Daoy (cell line): ENCODE measurements at places on chromosomes 6 and 20. TPM values are rescaled to one million over a fixed set of nuclear protein-coding genes. Genes with fewer than 3 reads are reported as not detected.

DNA sequence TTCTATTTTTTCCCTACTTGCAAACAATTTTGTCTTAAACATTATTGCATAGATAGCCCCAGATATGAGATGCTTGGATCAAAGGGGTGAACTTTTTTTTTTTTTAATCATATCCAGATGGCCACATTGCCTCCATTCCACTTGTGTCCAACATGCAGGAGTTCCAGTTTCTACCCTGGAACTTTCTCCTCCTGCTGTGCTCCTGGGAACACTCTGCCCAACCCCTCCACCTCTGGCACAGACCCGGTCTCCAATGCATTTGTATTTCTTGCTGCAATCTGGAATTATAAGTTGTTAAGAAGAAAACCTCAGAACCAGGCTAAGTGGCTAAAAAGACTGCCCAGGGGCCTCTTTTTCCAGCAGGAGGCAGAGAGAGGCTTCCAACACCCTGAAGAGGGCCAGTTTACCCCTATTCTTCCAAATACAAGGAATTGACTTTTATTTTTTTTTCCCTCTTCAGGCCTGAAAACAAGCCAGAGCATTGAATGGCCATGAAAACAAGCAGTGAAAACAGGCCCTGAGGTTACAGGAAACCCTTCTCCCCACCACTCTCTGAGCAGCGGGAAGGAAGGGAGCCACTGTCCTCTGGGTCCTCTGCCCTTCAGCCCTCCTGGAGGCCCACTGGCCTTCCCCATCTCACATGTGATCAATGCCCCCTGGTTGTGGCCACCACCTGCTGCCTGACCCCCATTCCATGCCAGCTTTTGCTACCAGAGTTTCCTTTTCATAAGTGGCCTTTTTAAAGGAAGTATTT lies 44.3 kb downstream of the PDYN start:
- DNase-seq, result no peak

CST1 gene
- total RNA-seq, result not detected in 2 replicates

GRCh38 chr6:149203509-149203908 lies 114.0 kb upstream of the TAB2 start:
- DNase-seq, result no peak

DNA sequence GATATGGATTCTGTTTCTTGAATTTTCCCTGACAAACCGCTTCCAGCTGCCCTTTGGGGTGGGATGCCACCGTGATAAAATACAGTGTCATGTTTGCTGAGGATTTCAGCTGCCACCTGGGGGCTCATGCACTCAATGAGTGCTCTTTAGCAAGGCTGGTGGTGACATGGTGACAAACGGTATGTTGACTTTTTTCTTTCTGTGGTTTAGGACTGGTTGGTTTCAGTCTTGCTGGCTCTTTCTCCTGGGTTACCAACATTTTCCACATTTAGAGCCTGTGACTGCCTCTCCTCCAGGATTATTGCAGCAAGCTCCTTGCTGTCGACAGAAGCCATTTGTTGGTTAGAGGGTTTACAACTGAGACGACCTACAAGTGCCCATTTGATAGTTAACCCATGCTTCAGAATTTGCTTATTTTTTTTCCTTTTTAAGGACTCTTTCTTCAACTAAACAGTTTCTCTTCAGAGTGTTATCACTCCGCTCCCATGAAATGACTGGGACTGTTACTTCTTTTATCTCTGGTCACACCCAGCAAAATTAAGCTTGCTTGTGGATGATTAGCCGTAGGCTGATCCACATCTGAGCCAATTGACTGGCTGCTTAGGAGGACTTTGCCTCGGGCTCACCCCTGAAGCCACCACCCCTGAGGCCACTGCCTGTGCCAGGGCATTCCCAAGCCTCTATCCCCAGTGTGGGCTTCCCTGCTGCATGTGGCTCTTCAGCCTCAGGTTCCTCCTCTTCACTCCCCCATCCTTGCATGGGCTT lies 48.4 kb upstream of the CDYL start:
- DNase-seq, result peak; percentile 27

SCGN gene
- total RNA-seq, result not detected in 2 replicates

DNA sequence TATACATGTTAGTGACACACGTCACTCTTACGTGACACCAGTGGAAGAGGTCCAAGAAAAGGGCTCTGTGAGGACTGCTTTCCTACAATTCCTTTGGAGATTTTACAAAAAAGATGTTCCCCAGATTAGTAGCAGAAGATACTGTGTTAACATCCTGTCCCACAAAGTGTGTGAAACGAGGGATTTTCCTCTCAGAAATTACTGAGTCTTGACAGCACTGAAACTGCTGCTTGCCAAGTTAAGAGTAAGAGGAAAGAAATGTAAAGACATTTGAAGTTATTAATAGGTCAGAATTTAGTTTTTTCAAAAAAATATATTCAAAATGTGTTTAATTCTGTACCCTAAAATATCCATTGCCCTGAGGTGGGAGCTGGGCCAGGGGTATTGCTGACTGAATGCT lies 58.8 kb upstream of the MAP7 start:
- peak; percentile 26 for DNase-seq

CALHM6 gene
- total RNA-seq, result 6.0 and 11.7 TPM in 2 replicates

KCNK17 gene
- total RNA-seq, result not detected in 2 replicates

- DNase-seq, result no peak
Measured at GRCh38 chr20:15842872-15843271, 730.4 kb downstream of the KIF16B start.

ADRM1 gene
- 390 and 470 TPM in 2 replicates for total RNA-seq

DNA sequence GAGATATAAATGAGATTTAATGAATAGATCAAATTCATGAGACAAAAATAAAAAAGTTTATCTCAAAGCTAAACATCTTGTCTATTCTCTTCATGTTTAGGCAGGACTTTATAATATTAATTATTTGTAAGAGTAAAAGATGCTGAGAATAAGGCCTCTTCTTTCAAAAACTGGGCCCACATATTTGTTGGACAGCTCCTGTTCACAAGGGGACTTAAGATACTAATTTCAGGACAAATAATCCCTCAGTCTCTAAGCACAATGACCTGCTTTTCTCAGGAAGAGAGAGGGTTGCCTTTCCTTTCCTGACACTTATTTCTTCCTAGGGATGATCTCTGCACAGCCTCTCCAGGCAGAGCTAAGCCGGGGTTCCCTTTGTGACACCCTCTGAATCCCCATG lies 43.3 kb downstream of the NOX3 start:
- DNase-seq, result no peak

DNA sequence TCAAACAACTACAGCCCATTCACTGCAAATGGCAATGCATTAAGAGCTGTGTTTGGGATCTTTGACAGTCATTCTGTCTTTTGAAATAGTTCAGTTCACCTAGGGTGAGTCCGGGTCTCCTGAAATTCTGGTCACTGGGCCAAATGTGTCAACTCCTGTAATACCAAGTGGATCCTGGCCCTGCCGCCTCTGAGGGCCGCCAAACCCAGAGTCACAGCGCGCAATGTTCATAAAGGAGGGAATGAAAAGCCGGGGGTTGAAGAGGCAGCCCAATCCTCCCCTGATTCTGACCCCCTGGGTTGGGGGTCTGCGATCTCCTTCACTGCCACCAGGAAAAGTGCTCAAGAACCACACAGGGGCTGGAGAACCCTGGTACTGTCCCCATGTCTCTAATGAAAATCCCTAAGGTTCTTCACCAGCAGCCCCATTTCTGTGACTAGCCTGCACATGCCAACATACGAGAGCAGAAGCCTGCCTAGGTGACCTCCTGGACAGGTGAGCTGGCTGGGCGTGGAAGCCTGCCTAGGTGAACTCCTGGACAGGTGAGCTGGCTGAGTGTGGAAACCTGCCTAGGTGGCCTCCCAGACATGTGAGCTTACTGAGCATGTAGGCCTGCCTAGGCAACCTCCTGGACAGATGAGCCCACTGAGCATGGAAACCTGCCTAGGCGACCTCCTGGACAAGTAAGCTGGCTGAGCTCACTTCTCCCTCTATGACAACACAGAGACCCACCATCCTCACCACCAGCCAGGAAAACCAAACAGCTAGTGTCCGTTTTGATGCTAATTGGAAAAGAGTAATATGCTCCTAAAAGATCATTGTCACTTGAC lies 16.1 kb upstream of the APMAP start:
- no peak for DNase-seq

GRCh38 chr20:1888796-1889463 lies 6.3 kb upstream of the SIRPA start:
- peak; percentile 30 for DNase-seq

- no peak for DNase-seq
Measured at GRCh38 chr20:18059603-18060002, 1.9 kb upstream of the OVOL2 start.

GRCh38 chr20:4327956-4328355 lies 312.6 kb upstream of the RNF24 start:
- no peak for DNase-seq

GRCh38 chr20:41293269-41294037 lies 24.1 kb downstream of the ZHX3 start:
- DNase-seq, result no peak

- DNase-seq, result no peak
Measured at GRCh38 chr20:16229813-16230212, 343.4 kb downstream of the KIF16B start.

DNA sequence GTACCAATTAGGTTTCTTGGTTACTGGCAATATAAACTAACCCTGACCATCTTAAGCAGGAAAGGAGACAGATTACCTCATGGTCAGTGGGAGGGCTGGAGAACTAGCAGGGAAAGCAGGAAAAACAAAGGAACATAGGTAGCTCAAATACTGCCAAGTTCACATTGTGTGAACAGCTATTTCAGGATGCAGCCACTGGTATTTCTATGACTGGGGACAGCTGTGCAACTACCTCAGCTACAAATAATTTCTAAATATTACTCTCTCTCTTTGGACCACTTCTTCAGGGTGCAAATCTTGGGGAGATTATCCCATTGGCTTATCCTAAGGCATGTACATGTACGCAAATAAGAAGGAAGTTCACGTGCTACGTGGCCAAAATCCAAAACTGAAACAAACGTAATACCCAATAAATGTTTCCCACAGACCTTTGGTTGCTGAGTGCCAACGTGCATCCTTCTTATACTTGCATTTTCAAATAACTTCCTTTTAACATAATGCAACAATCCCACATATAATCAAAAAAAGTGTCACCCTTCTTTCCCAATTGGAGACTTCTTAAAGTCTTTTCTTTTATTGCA lies 180.9 kb downstream of the PHF3 start:
- DNase-seq, result no peak

WFDC5 gene
- not detected in 2 replicates for total RNA-seq

HLA-DPA1 gene
- total RNA-seq, result 4.2 and 13.8 TPM in 2 replicates
